ENCODE measurements at places on chromosomes 16 and 17.

DNA sequence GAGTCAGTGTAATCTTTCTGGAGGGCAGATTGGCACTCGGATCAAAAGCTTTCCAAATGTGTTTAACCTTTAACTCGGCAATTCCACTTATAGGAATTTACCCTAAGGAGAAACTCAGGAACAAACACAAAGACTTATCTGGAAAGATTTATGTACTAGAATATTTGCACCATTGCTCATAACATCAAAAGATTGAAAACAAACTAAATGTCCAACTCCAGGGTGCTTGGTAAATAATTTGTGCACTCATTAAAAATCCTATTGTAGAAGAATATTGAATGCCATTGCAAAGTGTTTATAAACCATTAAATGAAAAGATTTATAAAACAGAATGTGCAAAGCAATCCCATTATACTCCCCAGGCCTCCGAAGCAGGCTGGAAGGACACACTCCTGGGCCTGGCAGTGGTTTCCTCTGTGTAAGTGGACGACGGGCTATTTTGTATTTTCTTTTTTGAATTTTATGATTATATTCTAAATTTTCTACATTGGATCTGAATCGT, 18.7 kb upstream of the RBFOX3 start:
- no peak for DNase-seq

GRCh38 chr17:8939496-8940334, 25.8 kb downstream of the PIK3R5 start:
- DNase-seq = no peak

DNA sequence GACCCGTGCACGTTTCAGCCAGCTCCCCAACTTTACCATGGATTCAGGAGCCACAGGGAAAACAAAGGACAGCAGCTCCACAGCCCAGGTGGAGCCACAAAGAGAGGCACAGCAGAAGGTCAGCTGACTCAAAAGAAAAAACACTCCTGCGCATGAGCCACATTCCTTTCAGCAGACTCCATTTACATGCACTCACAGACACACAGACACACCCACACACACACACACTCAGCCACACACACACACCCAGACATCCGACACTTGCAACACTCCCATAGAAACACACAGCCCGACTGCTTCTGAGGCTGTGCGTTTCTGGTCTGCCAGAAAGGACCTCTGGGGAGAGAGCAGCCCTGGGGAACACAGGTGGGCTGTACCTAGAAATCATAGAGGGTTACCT, 2335.5 kb downstream of the TP53TG3F start:
- DNase-seq = no peak

DNA sequence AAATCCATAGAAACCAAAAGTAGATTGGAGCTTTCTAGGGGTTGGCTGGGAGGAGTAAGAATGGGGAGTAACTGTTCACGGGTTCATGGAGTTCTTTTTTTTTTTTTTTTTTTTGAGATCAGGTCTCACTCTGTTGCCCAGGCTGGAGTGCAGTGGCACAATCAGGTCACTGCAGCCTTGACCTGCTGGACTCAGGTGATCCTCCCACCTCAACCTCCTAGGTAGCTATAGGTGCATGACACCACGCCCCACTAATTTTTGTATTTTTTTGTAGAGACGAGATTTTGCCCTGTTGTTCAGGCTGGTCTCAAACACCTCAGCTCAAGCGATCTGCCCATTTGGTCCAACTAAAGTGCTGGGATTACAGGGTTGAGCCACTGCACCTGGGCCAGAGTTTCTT, 1.5 kb downstream of the NMRAL1 start:
- DNase-seq = no peak

DNA sequence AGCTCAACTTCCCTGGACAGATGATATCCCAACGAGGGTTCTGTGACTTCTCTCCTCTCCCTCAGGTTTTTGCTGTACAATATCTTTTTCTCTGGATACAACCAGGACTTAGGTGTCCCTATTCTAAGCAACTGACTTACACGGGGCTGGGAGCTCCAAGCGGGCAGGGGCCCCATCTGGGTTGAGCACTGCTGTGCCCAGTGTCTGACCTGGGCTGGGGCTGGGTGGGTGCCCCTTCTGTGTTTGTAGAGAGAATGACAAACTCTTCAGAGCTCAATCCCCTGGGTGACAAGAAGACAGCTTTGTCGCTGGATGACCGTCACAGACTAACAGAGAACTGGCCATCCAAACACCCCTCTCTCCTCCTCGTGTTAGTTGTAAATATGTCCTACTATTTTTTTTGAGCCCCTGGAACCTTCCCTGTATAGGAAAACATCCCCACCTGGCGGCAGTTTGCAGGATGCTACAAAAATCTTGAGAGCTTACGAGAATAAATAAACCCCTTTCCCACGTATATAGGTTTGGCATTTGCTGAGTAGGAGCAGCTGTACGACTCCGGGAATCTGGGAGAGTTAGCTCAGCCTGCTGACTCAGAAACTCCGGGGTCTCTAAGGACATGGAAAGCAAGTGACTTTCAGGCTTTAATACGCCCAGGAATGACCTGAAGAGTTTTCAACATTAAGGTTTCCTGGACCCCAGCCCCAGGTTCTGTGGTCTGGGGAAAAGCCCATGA, 23.7 kb upstream of the RCVRN start:
- no peak for DNase-seq

DNA sequence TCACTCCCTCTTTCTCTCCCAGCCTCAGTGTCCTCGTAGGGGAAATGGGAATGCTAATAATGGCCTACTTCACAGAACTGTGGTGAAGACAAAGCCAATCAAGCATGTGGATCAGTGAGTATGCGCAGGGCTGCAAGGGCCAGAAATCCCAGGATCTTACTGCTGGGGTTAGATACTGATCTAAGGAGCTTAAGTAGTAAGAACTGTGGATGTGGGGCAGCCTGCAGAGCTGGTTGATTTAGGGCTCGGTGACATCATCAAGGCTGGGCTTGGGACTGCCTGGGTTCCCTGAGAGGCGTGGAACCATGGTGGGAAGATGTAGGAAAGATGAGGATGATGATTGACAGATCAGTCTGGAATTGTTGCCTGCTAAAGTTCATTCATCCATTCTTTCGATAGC, 25.6 kb downstream of the GOSR2 start:
- DNase-seq = no peak

- no peak for DNase-seq
Observed at GRCh38 chr17:47203984-47204721, 5.0 kb upstream of the MYL4 start.

GRCh38 chr16:2492292-2492691, 17.4 kb downstream of the TBC1D24 start:
- DNase-seq = no peak

- no peak for DNase-seq
Observed at GRCh38 chr17:63265526-63265925, 180.6 kb downstream of the CYB561 start.

Measured in sigmoid colon (tissue), 7 donors.